ENCODE measurements at places on chromosomes 4 and X. TPM values are rescaled to one million over a fixed set of nuclear protein-coding genes. Genes with fewer than 3 reads are reported as not detected.

- H3K27me3 ChIP-seq = no peaks in the 10 kb centered on the region
- H3K27ac ChIP-seq = peak within 1 kb of the TSS; percentile 78
- no peaks in the 10 kb centered on the region for H3K36me3 ChIP-seq
- DNase-seq = no peak
These were observed at the start of gene KLHL13 for GRCh38 chrX:118116713-118117550. Gene KLHL13 (minus strand): TSS chrX:118116810. CDS start chrX:118028473, 88,337 bp downstream.

- no peak for DNase-seq
- H3K27ac ChIP-seq = no peak overlapping the region
- H3K4me3 ChIP-seq = no peak overlapping the region
- no peaks in the 10 kb centered on the region for H3K4me1 ChIP-seq
- no peaks in the 10 kb centered on the region for H3K36me3 ChIP-seq
These were observed 48.4 kb downstream of the ZBTB49 start for GRCh38 chr4:4338210-4339001.

The PHF8 gene
- 33.9 TPM for total RNA-seq

The TEX13B gene
- not detected for total RNA-seq

Measured in vagina (tissue), 2 donors.